ENCODE measurements at places on chromosomes 1 and 21.
A peak's percentile ranks its signal among the peaks of the same experiment; 100 is the strongest.

DNA sequence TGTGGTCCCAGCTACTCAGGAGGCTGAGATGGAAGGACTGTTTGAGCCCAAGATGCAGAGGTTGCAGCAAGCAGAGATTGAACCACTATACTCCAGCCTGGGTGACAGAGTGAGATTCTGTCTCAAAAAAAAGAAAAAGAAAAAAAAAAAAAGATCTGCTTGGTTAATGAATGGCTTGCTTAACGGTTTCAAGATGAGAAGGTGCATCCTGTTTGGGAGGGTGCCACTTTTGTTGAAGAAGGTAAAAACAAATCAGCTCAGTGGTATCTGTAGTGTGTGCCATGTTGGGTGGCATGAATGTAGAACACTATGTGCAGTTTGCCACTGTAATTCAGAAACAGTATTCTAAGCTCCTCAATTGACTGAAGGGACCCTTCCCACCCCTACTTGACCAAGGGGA is 94.9 kb upstream of the ETV3 start:
- DNase-seq, result no peak

DNA sequence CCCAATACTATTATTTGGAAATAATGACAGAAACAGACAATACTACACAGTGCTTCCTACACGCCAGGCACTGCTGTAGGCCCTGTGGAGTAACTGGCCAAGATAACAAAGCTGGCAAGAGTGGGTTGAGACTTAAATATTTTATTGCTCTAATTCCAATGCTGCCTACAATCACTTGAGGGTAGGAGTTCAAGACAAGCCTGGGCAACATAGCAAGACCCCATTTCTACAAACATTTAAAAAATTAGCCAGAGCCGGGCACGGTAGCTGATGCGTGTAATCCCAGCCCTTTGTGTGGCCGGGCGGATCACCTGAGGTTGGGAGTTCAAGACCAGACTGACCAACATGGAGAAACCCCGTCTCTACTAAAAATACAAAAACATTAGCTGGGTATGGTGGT is 9.3 kb upstream of the PABPC4 start:
- DNase-seq, result no peak

GRCh38 chr1:9341301-9341845 is 48.7 kb downstream of the SPSB1 start:
- no peak for DNase-seq

DNA sequence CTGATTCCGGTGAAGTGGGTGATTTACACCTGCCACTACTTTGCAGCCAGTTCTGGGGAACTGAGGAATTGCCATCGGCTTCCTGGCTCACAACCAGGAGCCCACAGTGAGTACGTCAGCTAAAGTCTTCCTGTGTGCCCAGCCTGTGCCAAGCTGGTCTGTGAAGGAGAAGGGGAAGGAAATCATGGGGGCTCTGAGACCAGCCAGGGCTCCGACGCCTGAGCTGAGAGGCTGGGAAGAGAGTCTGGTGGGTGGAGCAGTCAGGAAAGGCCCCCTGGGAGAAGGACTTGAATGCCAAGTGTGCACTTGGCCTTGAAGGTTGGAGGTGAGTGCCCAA is 1.2 kb downstream of the LURAP1 start:
- DNase-seq, result no peak

DNA sequence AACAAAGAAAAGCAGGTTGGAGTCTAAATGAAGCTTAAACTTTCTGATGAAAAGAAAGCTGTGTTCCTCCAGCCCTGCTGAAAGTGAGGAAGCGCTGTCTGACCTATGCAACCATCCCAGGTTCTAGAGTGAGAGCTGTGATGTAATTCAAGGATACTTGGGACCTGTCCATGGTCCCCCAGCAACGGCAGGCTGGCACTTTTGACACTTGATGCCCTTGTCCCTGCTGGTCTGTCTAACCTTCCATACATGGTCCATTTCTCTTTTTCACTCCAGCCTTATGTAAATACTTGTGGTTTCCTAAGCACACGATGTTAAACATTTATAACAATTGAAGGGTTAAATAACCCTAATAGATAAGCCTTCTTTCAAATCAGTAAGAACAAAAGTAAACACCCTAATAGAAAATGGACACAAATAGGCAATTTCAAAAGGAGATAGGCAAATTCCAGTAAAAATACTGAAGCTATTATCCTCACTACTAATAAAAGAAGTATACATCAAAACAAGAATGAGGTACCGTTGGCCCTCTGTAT is 17.7 kb upstream of the KDM4A start:
- no peak for DNase-seq

GRCh38 chr1:187264995-187265602 is 436.4 kb downstream of the PLA2G4A start:
- no peak for DNase-seq

- DNase-seq, result no peak
Observed at GRCh38 chr1:160410406-160411005, 10.1 kb downstream of the VANGL2 start.

GRCh38 chr1:184472136-184472535 is 85.3 kb downstream of the C1orf21 start:
- DNase-seq, result no peak

DNA sequence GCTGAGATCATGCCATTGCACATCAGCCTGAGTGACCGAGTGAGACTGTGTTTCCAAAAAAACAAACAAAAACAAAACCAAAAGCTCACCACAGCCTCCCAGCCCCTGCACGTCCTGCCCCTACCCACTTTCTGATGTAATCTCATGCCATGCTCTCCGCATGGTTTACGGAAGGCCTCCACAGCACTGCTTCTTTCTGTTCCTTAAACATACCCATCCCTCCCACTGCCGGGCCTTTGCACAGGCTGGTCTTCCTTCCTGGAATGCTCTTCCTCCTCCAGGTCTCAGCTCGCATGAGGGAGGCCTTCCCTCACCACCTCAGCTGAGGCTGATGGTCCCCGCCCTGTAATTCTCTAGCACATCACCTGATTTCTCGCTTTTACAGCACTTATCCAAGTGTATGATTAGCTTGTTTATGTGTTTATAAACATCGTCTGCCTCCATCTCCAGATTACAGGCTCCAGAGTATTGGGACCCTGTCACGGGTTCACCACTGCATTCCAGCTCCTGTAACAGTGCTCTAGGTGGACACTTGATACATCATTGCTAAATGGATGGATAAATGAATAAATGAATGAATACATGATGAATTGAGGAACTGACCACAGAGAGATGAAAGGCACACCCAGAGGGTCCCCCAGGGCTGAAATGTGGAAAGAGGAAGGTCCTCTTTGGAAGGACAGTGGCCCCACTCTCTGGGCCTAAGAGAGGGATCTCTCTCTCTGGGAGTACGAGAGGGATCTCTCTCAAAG is 22.1 kb downstream of the TCEA3 start:
- DNase-seq, result peak; percentile 23

DNA sequence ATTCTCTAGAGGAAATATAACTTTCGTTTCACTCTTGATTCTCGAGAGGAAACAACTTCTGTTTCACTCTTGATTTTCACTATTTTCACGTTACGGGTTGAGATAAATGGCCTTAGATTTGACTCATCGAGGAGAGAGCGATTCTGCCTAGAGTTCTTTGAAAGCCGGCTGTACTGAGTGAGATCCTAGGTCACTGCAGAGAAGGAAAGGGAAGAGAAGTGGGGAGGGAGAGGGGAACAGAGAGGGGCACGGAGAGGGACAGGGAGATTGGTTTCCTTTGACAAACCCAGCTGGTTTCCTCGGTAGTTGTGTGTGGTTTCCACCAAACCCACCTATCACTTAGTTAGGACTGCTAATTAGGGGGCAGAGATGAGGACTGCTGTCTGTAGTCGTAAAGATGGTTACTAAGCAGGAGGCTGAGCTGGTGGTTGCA is 21.6 kb upstream of the GPR137B start:
- no peak for DNase-seq

GRCh38 chr1:227942716-227943261 is 4.9 kb downstream of the WNT9A start:
- DNase-seq, result no peak

- DNase-seq, result no peak
Observed at GRCh38 chr1:157311730-157312081, 173.5 kb upstream of the ETV3 start.

DNA sequence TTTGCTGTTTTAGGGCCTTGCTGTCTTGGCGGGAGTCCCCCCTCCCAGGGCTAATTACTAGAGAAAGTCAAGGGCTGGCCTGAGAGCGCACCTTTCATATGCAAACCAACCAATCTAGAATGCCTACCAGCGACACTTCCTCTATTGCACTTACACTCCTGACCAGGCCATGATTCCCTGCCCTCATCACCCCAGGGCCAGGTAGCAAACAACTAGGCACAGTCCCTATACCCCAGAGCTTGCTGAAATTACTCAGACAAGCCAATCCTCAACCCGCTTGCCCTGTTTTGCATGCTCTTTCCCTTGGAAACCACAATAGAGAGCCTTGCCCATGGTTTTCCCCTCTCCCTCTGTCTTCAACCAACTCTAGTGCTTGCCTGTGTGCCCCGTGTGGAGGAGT is 70.3 kb downstream of the URB2 start:
- no peak for DNase-seq

GRCh38 chr1:153968000-153968363 is 280 bp downstream of the CREB3L4 start:
- DNase-seq, result no peak

DNA sequence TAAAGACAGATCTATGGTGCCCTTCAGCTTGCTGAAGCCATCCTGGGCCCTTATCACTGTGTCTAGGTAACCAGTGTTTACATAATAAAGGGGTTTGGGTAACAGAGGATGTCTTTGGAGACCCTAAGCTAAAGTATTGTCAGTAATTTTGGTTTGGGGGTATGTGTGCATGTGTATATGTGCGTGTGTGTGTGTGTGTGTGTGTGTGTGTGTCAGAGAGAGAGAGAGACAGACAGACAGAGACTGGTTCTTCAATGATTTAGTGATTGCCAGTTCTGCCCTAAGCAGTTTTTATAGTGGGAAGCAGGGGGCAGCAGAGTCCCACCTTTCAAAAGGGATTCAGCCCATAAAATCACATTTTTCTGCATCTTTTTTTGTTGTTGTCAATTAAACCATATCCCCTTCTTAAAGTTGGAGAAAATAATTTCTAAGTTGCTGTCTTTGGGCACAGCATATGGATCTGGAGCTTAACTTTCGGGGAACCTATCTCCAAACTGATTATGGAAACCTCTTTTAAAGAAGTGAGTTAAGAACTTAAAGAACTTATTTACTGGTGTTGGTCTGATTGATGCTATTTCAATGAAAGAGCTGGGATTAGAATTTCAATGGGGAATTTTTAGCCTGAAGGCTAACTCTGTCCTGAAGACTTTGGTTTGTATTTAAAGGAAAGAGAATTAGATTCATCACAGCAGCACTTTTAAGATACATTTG is 51.1 kb downstream of the ZNF326 start:
- no peak for DNase-seq

DNA sequence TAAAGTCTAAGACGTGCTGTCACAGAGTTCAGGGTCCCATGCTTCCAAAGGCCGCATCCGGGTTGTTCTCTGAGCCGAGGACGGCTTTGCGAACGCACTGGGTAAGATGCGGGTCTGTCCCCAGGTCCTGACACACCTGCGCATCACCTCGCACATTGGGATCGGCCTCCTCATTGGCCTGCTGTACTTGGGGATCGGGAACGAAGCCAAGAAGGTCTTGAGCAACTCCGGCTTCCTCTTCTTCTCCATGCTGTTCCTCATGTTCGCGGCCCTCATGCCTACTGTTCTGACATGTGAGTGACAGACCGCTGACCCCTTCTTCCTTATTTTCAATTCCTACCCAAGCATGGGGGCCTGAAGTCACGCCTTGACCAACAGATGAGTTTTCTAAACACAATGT is 25.3 kb downstream of the TFF3 start:
- DNase-seq, result peak; percentile 43

DNA sequence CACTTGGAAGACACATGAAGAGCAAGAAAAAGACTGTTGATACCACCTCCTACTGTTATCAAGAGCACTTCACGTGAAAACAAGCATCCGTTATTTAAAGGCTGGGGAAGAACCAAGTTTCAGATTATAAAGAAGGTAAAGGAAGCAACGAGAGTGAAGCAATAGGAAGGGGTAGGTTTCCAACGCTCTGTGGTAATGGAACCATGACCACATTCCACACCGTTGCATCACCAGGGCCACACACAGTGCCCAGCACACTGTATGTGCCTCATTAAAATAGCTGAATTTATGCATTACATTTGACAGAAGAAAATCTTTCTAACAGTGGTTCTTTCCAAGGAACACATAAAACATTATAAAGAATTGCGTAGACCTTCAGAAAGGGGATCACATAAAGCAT is 435.8 kb downstream of the MRPL39 start:
- no peak for DNase-seq

- DNase-seq, result no peak
Observed at GRCh38 chr1:208137193-208137592, 107.0 kb downstream of the PLXNA2 start.

- DNase-seq, result no peak
Observed at GRCh38 chr1:236759252-236759859, 35.7 kb upstream of the MTR start.

GRCh38 chr1:37932759-37933158 is 14.1 kb downstream of the INPP5B start:
- no peak for DNase-seq

DNA sequence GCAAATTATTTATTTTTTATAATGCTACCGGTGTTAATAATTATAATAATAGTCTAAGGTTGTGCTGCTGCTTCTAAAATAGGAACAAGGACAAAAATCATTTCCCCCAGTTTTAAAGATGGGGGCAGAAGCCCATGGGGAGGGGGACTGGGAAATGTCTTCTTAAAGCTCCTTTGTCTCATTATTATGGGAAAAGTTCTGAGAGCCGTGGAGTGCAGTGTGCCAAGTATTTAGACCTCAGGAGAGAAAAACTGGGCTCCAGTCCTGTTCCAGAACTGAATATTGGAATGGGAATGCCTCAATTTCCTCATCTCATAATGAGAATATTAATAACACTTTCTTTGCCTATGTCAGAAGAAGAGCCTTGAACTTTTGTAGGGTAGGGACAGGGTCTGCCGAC is 40.9 kb upstream of the ATF3 start:
- no peak for DNase-seq

DNA sequence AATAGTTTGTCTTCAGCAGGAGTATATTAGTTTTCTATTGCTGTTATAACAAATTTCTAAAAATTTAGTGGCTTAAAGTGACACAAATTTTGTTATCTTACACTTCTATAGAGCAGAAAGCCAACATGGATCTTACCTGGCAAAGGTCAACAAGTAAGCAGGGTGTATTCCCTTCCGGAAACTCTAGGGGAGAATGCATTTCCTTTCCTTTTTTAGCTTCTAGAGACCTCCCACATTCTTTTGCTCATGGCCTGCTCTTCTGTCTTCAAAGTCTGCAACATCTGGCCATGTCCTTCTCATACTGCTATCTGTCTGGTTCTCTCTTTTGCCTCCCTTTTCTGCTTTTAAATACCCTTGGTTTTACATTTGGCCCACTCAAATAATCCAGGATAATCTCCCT is 242.6 kb downstream of the ZNF648 start:
- DNase-seq, result no peak

GRCh38 chr1:239719642-239720258 is 333.4 kb downstream of the CHRM3 start:
- peak; percentile 45 for DNase-seq
